ENCODE measurements at places on chromosomes 5 and 9.

- DNase-seq = no peak
Observed at GRCh38 chr5:164335837-164336236, 830.4 kb downstream of the MAT2B start.

DNA sequence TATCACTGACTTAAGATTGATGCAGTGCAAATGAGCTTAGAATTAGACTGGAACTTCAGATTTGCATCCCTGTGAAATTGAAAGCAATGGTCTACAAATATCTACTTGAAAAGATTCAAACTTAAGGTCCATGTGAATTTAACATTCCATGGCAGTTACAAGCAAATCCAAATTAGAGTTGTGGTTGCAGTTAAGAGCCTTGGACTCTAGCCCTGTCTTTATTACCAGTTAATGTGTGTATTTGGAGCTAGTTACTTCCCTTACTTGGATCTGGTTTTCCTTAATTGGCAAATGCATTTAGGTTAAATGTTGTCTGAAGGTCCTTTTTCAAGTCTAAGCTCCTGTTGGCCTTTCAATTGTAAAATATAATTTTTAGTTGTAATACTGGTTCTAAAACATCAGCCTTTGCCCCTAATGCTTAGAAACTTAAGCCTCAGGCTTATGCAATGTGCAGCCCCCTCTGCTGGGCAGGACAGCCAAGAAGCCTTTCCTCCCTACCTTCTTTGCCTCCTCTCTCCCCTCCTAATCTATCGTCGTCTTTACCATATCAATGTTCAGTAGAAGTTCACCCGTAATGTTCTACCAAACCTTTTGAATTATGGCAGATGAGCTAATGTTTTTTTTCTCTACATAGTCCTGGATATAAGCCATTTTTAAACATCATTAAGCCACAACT, 59.5 kb downstream of the ERMP1 start:
- no peak for DNase-seq

DNA sequence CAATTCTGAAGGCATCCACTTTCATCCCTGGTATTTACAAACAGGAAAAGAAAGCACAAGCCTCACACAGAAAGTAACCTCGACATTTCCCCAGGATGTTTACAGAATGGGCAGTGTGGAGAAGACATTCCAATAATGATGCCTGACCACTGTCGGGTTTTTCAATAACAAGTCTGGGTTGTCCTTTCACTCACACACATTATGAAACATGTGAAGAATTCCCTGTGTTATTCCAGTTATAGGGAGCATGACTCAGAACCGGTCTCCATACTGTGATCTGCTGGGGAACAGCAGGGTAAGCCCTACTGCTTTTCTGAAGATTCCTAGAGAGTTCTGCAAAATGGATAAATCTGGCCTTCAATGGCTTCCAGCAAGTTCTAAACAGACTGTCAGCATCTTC, 155.3 kb downstream of the ADAMTS12 start:
- no peak for DNase-seq

DNA sequence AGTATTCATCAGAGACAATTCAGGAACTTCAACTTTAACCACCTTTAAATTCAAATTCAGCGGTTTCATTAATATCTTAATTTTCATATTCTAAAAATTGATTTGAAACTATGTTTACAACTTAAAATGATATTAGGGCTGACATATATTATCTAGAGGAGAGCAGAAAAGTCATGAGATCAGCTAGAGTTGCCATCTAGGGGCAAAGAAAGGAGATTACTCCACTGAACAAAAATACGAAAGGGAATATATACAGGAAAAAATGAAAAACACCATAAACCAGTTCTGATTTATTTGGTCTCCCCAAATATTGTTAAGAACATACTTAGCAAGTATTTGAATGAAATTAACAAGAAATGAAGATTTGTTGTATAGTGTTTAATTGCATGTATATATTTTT, 946.3 kb downstream of the DTWD2 start:
- no peak for DNase-seq

DNA sequence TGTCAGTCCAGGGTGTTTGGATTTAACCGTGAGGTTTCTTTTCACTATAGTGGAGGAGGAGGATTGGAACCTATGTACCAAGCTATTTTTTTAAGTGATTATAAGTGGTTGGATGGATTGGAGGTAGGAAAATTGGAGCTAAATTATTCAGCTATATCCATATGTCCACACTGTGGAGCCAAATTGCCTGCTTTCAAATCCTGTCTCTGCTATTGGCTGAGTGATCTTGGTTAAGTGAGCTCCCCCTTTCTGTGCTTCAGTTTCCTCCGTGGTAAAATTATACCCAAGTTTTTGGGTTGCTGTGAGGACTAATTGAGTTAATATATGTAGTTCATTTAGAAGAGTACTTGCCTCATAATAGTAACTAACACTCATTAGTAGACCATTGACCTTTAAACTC, 2.5 kb downstream of the CENPP start:
- DNase-seq = no peak

All from NCI-H1436 treated with DMSO at 0.1 percent for 48 hours (cell line).